Activated naive CD4-positive, alpha-beta T cell (primary cell): ENCODE measurements at places on chromosomes 1 and 21.

DNA sequence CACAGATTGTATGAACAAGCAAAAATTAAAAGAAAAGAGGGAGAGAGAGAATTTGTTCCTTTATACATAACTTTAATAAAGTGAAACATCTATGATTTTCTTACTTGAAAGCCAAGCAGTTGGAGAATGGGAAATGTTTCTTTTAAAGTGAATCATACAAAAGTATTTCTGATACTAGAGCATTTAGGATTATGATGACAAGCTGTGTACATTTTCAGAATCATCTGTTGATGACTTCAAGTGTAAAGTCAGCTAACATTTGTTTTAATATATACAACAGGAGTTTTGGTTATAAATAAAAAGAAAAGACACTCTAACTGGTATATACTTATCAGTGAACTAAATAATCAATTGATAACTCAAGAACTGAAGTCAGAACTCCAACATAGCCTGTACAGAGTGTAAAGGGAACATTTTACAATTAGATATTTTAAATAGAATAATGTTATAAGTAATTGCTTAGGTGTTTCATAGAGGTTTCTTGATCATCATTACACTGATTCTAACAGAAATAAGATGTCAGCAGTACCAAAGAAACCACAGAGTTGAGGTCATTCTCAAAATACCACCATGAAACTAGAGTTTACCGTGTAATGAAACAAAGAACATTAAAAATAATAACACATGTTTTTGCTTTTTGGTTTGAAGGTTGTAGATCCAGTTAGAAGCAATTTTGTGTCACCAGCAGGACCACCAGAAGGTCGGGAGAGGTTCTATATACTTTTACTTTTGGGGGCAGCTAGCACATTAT, 103.4 kb downstream of the COL24A1 start:
- DNase-seq = no peak

DNA sequence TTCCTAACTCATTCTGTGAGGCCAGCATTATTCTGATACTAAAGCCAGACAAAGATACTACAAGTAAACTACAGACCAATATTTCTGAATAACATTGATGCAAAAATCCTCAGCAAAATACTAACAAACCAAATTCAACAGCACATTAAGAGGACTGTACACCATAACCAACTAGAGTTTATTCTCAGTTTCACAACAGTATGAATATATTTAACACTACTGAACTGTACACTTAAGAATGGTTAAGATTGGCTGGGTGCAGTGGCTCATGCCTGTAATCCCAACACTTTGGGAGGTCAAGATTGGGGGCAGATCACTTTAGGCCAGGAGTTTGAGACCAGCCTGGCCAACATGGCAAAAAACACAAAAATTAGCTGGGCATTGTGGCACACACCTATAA, 77.0 kb downstream of the LBR start:
- DNase-seq = no peak

DNA sequence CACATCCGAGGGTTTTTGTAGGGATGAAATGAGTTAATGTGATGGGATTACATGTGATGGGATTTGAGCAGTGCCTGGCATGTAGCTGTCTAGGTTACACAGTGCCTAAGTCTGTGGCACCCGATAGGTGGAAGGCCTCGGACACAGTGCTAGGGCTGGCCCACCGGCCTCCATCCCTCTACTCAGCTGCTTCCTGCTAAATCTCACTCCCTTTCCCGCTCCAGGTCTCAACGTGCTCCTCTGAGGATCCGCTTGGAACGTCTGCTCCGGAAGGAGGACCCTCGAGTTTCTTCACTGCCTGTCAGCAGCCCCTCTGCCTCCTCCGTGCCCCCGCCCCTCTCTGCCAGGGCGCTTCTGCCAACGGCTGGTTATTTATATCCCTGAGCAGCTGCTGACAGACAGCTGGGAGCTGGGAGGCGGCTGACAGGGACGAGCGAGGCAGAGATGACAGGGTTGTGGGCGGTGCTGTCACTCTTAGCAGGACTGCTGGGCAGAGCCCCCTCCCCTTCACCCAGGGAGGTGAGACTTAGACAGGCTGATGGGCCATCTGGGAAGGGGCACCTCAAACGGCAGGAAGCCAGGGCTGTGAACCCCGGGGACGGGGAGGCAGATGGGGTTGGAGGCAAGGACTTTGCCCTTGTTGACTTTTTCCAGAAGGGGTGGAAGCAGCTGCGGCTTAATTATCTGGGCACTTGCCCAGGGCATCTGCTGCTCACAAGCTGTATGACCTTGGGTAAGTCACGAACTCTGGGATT, 26.6 kb upstream of the LRRN2 start:
- no peak for DNase-seq

DNA sequence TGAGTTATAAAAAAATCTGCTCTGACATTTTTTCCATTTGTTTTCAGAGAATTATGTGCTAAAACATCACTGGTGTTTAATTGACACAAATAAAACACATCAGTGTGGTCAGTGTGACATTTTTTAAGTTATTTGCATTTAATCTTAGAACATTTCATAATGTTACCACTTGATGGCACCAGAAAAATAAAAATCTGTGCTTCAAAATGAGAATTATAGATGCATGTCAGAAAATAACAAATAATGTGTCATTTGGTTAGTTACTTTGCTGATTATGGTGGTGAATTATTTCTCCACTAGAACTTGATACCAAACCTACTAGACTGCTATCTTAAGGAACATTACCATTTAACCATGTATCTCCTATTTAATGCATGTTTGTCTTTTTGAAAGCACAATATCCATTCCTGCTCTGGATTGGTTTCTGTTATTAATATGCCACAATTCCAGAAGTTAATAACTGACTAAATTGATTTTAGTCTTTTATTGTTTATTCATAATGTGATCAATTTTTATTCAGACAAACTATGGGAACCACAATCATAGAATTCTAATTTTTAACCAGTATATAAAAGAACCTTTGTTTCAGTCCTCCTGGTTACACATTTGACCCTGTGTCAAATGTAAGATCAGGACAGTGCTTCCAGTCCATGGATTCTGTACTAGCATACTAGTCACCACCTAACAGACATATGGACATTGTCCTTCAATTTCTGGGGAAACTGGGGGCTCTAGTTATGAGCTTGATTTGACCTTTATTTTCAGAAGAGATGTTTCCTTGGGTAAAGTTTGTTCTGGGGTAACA, 81.0 kb downstream of the RPS6KC1 start:
- DNase-seq = no peak

DNA sequence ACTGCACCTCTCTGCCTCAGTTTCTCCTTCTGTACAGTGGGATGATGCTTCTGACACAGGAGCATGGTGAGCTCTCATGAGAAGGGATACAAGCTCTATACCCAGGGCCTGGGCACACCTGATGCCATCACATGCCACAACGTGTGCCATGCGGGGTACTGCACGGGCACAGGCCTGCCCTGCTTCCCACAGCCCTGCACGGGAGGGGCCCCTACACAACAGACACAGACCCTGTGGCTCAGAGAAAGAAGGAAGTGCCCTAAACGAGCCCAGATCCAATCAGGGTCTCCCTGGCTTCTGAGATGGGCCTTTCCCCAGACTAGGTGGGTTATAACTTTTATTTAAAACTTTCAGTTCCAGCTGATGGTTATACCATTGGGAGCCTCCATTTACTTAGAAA, 24.6 kb downstream of the C2CD2 start:
- DNase-seq = no peak

DNA sequence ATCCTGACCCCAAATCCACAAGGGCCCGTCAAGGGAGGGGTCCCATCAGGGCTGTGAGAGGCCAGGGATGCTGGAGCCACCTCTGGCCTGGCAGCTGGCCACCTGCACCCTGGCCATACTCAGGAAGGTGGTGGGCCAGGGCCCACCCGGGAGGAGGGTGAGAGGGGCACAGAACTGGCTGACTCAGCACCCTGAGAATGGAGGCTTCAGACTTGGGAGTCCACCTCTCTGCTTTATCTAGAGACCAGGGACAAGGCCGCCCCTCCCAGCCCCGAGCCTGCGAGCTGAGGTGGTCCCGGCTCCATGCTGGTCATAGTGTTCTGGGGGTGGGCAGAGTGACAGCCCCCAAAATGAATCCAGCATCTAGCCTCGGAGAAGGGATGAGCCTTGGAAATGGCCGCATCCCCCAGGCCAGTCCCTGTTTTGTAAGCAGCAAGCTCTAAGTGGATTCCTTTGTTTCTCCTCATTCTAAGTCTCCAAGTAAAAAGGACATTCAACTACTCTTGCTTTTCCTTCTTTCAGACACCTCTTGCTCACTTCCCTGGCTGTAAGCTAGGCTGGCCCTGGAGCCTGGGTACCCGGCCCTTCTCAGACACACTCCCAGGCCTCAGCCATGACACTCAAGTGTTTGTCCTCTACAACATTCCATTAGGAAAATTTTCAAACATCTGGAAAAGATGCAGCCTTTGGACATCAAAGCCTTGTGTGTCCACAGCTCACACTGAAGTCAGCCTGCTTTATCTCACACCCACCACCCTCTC, 12.3 kb downstream of the WNT3A start:
- DNase-seq = no peak

GRCh38 chr21:35801391-35801790, 258.9 kb downstream of the SETD4 start:
- no peak for DNase-seq

DNA sequence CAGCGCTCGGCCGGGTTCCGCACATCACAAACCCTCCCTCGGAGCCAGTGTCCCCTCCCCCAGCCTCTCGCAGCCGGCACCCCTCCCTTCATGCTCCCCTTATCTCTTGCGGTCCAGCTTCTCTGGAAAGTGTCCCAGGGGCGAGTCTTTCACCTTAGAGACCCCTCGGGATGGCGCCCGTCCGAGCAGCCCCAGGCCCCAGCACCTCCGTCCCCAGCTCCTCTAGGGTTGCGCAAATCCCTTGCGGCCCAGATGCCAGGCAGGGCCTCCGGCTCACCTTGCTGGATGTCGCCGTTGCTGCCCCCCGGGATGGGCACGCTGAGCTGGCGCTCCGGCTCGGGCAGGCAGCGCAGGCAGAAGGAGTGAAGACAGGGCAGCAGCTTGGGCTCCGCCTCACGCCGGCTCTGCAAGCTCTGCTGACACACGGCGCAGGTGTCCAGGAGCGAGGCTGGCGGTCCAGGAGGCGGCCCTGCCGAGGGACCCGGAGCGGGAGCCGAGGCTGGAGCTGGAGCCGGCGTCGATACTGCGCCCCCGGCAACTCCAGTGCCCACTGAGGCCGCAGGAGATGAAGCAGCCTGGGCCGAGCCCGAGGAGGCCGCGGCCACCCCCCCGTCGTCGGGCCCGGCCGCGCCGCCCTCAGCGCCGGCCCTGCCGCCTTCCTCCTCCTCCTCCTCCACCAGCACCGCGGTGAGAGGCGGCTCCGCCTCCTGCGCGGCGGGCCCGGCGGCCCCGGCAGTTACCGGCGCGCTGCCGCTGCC, 550 bp downstream of the TRIM33 start:
- no peak for DNase-seq

DNA sequence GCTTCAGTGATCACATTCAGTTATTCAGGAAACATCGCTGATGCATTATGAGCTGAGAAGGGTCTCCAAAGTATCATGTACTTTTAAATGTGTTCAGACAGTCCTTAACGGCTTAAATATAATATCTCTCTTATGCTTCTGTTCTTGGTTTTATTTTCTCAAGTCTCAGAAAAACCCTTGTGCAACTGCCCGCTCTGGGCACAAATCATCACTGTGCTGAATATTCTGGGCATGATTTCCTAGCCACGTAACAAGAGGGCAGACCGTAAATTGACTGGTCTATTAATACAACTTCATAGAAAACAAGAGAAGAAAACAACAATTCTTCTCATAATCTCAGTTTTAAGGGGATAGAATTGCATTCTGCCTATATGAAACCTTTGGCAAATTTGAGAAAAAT, 96.5 kb upstream of the EXO1 start:
- DNase-seq = no peak

DNA sequence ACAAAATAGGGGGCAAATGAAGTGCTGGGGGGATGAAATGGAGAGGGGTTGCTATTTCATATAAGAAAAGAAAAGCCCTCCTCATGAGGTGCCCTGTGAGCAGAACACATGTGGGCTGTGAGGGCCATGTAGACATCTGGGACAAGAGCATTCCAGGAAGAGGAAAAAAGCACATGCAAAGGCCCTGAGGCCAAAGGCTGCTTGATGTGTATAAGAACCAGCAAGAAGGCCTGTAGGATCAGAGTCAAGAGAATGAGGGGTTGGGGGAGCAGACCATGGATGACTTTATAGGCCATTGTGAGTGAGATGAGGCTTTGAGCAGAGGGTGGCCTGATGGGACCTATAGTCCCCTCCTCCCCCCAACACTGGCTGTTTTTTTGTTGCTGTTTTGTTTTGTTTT, 7.7 kb upstream of the RAB4A start:
- DNase-seq = no peak

GRCh38 chr1:81174811-81175476, 625.8 kb upstream of the ADGRL2 start:
- DNase-seq = no peak

- no peak for DNase-seq
Observed at GRCh38 chr1:44784094-44785028, 3.6 kb downstream of the BEST4 start.

DNA sequence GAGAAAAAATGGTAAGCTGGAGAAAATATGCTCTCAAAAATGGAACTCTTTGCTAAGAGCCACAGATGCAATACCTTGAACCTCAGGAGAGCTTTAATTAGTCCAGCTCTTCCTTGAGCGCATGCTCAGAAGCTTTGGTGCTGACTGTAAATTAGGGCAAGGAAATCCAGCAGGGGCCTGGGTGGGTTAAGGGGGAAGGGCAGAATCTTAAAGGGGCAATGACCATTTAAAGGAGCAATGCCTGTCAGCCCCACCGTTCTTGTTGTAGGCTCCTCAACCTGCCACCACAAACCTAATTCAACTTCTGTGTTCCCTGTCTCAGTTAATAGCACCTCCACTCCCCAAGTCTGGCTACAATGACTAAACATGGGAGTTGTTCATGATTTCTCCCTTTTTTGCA, 6.8 kb upstream of the SLC22A15 start:
- no peak for DNase-seq

GRCh38 chr1:222539951-222540597, 7.8 kb downstream of the HHIPL2 start:
- no peak for DNase-seq

DNA sequence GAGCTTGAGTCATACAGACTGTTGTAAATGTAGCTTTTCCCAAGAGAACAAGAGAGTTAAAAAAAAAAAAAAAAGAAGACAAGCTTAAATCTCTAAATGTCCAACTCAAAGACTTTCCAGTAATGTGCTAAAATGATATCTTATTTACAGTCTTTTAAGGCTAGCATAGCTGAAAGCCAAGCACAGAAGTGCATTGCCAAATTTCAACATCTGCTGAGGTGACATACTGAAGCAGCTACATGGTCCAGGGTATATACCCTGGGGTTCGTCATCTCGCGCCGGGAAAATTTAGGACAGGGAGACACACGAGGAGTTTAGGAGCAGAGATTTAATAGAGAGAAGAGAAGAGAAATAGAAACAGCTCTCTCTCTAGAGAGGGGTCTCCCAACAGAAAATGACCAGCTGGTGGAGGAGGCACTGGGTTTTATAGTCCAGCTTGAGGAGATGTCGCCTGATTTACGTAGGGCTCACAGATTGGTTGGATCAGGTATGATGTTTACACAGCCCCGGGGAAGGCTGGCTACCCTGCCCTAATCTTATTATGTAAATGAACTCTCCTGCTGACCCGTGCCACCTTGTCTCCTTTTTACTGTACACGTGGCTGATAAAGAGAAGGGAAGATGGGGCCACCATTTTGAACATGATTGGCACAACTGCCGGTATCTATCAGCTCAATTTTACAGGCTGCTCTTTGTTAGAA, 172.7 kb downstream of the TRIM33 start:
- no peak for DNase-seq

- peak; percentile 52 for DNase-seq
Observed at GRCh38 chr21:31731056-31731856, 662 bp downstream of the SCAF4 start.

GRCh38 chr1:234906654-234907053, 222.0 kb downstream of the TOMM20 start:
- DNase-seq = no peak
